ENCODE measurements at places on chromosomes 12 and 14. TPM values are rescaled to one million over a fixed set of nuclear protein-coding genes. Genes with fewer than 3 reads are reported as not detected.

The IFNG-AS1 gene
- not detected for total RNA-seq

The RD3L gene
- total RNA-seq, result not detected

The COX8C gene
- not detected for total RNA-seq

The RASAL1 gene
- total RNA-seq, result not detected

The SPTB gene
- not detected for total RNA-seq

The ACTN1 gene
- 177 TPM for total RNA-seq

The RPS26 gene
- 189 TPM for total RNA-seq
